Globus pallidus (tissue), 1 donor: ENCODE measurements at places on chromosomes 3 and 15.

GRCh38 chr3:106302451-106303221 is 433.8 kb upstream of the CBLB start:
- DNase-seq: no peak

DNA sequence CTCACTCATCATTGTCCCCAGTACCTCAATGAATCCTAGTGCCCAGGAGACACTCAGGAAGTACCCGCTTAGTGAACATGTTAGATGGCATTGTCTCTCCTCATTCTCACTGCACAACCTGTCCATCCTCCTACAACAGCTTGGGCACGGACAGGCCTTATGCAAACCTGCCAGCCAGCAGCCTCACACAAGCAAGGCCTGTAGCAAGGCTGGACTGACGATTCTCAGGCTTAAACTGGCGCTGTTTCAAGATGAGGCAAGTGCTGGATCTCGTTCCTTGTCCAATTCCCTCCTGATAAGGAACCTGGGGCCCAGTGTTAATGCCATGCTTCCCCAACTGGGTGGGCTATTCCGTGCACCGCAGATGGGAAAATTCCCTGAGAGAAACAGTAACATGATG is 59.0 kb downstream of the CDCP1 start:
- no peak for DNase-seq

GRCh38 chr3:17023006-17023664 is 138.4 kb downstream of the PLCL2 start:
- no peak for DNase-seq

DNA sequence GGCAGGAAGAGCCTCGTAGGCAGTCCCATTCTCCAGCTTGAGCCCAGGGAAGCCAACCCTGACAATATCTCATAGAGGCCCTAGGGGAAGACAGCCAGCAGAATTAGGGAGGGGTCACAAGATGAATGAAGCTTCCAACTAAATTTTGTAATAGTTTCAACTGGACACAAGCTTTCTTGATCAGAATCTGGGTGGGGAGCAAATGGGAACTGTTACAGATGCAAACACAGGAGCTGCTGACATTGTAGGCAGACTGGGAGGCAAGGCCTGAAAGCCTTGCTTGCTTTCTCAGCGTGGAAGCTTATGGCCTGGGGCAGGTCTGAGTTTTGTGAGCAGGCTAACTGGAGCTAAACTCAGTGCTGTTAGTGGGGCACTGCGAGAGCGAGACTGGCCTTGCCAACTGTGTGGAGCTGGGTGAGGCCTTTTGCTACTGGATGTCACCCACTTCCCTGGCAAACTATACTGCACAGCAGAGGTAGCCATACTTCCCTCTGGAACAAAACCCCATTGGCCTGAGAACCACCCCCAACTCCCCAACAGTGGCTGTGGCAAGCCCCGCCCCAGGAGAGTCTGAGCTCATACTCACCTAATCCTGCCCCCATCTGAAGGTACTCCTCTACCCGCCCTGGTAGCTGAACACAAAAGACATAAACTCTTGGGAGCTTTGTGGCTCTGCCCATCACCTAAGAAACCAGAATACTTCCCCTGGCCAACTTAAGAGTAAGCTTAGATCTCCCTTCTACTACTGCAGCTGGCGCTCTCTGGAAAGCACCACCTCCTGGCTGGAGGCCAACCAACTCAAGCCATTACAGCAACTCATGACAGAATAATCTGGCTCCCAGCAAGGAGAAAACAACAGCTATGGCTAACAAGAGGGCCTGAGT is 42.9 kb downstream of the CFAP20DC start:
- no peak for DNase-seq

DNA sequence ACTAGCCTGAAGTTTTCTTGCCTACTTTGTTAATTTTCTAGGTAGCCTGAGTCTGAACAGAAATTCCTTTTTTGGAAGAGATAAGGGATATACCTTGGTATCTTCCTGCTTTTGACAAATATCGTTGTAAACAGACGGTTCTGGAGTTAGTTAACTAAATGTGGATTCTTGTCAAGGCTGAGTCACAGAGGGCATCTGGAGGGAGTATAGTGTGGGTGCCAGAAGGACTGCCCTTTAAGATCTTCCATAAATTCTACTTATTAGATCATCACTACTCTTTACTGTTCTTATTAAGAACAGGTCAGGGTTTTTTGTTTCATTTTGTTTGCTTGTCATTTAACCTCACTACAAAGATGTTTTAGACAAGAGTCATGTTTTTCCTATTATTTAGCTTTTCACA is 125.3 kb upstream of the SKOR1 start:
- DNase-seq: no peak

DNA sequence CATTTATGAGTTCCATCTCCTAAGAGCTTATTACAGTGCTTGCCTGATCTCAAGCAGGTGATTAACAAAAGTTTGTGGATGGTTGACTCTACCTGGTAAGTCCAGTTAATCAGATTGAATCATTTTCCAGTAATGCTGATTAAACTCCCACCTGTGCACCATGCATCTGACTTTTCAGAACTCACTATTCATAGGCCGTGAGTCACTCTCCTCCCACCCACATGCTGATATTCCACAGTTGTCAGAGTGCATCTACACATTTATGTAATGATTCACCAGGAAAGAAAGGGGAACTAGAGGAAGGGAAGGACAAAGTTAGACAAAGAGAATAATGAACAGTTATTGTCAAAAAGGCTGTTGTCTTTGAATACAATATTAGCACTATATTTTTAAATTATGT is 106.2 kb upstream of the UBE3A start:
- DNase-seq: no peak

- DNase-seq: no peak
These were observed 17.1 kb upstream of the ABTB1 start for GRCh38 chr3:127655641-127656040.

GRCh38 chr3:166759736-166760513 is 620.2 kb downstream of the ZBBX start:
- no peak for DNase-seq

DNA sequence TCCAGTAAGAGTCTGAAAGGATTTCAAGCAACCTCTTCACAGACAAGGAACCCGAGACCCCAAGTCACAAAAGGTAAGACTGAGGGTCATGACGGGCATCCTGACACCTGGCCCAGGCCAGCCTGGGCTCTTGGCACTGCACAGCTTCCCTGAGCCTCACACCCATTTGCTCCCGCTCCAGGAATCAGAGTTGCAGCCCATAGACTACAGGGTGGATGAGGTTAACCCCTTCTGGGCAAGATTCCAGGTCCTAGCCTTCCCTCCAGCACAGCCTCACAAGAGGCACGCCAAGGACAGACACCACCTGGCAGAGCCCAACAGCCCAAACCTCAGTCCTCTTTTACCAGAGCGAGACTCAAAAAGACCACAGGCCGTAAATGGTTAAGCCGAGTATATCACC is 36.2 kb downstream of the RBPMS2 start:
- no peak for DNase-seq

GRCh38 chr3:195010551-195011100 is 260.3 kb downstream of the XXYLT1 start:
- no peak for DNase-seq

DNA sequence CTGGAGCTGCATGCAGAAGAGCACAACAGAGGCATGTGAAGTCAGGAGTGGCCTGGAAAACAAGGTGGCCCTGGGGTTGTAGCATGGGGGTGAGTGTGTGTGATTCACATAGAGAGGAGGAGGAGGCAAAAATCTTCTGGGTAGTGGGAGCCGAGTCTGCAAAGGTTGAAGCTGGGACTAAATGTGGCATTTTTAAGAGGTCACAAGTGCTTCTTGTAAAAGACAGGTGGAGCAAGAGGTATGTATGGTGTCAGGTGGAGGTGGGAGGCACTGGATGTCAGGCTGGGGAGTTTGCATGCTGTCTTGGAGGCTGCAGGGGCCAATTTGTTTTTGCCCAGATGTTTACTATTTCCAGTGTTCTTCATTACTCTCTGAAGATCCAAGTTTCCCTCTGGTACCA is 42.4 kb downstream of the C3orf20 start:
- DNase-seq: no peak

DNA sequence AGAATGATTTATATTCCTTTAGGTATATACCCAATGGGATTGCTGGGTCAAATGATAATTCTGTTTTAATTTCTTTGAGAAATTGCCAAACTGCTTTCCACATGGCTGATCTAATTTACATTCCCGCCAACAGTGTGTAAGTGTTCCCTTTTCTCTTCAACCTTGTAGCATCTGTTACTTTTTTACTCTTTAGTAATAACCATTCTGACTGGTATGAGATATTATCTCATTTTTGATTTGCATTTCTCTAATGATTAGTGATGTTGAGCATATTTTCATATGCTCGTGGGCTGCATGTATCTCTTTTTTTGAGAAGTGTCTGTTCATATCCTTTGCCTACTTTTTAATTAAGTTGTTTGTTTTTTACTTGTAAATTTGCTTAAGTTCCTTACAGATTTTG is 1264.2 kb downstream of the OTOL1 start:
- no peak for DNase-seq

DNA sequence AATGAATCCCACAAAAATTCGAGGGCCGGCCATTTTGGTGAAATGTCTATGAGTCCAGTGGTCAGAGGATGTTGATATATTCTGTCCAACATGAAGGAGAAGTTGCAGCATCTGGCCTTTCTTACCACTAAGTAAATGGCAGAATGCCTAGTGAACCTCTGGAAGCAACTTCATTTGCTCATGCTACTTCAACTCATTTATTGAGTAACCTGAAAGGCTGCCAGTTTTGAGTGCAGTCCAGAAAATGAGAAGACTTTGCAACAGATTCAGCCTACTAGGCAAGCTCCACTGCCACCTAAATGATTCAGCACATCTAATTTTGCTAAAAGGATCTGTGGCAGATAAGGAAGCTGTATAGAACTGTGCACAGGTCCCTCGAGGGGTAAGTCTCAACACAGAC is 265.0 kb downstream of the OPA1 start:
- DNase-seq: no peak

DNA sequence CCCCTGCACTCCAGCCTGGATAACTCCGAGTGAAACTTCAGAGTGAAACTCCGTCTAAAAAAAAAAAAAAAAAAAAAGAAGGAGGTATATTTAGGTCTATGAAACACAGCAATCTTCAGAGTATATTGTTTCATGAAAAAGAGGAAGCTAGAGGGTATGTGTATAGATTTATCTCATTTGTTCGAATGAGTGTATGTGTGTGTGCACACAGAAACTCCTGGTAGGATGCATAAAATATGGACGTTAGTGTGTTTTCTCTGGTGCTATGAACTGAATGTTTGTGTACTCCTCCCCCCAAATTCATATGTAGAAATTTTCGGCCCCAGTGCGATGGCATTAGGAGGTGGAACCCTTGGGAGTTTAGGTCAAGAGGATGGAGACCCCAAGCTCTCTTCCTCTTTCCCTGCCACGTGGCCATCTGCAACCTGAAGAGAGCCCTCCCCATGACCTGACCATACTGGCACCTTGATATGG is 98.6 kb upstream of the KLF13 start:
- no peak for DNase-seq

DNA sequence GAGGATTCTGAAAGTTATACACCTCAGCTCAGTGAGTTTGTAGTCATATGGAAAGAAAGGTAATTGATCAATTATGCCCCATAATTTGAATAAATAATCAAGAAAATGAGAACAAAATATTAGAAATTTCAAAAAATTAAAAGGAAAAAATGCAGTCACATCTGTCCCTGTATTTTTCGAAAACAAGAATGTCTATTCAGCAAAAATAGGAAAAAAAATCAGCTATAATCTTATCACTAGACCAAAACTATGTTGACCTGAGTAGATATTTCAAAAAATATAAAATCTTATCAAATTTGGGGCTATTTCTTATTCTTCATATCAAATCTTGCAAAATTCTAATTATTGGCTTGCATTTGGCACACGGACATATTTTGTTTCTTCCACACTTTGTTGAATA is 501.2 kb upstream of the CNTN3 start:
- DNase-seq: no peak

DNA sequence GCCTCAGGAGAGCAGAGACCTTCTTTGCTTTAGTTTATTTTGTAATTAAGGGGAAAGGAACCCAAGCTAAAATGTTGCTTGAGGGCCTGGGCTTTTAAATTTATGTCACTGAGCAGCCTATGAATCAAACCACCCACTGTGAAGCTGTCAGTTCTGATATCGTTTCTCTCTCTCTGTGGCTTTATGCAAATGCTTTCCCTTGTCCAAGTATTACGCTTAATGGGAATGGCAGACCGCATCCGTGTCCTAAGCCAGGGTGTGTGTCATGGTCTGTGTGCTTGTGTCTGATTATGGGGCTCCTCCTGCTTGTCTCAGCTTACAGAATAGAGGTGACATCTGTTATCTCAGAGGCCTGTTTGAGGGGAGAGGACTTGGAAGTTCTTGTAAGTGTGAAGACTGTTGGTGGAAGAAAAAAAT is 82.4 kb downstream of the EBLN2 start:
- DNase-seq: no peak

- no peak for DNase-seq
These were observed 701.8 kb upstream of the CCDC54 start for GRCh38 chr3:106675451-106675850.

- DNase-seq: peak; percentile 64
These were observed 86.6 kb downstream of the HMG20A start for GRCh38 chr15:77507143-77507897.

DNA sequence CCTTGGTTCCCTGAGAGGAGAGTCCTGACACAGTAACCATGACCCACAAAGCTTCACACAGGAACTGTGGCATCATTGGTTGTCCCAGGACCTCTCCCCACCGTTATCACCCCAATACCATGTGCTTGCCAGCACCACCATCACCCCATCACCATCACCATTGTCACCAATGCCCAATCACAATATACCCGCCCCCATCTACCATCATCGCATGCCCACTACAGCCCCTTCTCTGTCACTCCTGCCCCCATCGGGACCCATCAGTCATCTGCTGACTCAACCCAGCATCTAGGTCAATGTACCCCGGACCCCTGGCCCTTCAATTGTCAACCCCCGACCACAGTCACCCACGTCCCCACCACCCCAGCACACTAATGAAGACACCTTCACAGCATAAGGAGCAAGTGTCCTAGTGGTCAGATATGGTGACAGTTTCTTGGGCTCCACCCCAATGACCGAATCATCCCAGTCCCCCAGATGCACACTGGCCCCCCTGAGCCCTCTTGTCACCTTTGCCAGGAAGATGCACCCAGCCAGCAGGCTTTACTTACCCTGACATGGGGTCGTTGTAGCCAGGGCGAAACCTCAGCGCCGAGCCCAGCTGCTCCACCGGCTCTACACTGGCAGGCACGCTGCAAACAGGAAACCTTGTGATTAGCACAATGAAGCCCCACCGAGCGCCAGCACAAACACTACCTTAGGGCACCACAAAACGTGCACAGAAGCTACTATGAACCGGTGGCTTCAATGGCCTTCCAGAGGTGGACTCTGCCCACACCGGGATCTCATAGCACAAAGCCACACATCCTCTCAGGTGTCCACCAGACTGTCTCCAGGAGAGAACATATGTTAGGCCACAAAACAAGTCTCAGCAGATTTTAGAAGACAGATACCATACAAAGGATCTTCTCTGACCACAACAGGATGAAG is 25.1 kb downstream of the SHISA5 start:
- no peak for DNase-seq

GRCh38 chr3:191120447-191121298 is 78.4 kb upstream of the OSTN start:
- no peak for DNase-seq

GRCh38 chr15:63156086-63156710 is 1.1 kb downstream of the RPS27L start:
- DNase-seq: peak; percentile 44
